Urinary bladder (tissue), 4 donors: ENCODE measurements at places on chromosomes 1 and 21.

GRCh38 chr1:209250861-209251636 is 332.5 kb upstream of the CAMK1G start:
- DNase-seq = no peak

DNA sequence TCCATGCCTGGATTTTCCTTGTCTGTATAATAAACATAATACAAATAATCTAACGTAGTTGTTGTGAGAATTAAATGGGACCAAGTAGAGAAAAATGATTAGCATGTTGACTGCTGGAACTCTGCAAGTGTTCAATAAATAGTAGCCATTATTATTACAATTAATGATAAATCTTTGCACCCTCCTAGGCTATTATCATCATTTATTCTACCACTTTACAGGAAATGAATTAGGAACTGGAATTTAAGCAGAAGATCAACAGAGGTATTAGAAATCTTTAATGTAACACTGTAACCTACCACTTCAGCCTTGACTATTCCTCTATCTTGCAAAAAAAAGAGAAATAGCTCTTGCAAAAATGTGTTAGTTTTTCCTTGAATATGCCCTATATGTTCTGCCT is 61.9 kb upstream of the TTC39A start:
- no peak for DNase-seq

DNA sequence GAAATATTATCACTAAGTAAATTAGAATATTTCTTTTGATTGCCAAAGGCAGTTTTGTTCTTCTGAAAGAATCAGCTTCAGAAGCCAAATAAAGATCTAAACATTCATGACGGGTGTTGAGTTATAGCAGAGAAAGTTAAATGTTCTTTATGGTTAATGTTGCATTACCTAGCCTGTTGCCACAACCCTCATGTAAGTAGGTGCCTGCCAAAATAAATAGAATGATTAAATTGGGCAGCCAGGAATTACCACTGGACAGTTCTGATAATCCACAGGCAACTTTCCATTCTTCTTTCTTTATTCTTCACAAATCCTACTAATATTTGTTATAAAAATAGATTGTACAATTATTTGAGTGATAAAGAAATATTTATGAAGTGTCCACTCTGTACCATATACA is 217.9 kb upstream of the NRIP1 start:
- DNase-seq = no peak

GRCh38 chr21:39388038-39388810 is 39.3 kb upstream of the HMGN1 start:
- no peak for DNase-seq

DNA sequence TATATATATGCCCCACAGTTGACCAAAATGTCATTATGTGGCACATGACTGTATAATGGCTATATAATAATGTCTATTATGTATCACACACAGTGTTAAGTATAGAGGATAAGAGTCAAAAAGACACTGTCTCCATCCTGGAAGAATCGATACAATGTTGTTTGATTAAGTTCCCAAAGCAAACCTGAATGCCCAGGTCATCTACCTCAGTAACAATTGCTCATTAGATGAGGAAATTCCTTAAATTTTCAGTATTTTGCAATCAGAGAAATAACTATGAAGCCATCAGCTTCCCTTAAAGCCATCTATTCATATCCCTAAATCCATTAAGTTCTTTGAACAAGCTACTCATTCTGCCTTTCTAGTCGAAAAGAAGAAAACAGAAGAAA is 10.0 kb downstream of the FOXJ3 start:
- DNase-seq = no peak

DNA sequence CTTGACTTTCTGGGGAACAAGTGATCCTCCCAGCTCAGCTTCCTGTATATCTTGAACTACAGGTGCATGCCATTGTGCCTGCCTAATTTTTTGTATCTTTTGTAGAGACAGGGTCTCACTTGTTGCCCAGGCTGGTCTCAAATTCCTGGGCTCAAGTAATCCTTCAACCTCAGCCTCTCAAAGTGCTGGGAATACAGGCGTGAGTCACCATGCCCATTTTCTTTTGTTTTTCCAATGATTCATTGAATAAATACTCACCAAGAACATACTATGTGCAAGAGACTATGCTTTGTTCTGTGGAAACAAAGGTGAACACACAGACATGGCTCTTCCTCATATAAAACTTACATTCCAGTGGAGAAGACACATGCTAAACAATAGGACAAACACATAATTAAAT is 407.8 kb upstream of the DAB1 start:
- DNase-seq = no peak
